ENCODE measurements at places on chromosomes 2 and 18.

GRCh38 chr2:160044728-160045127 is 17.7 kb downstream of the PLA2R1 start:
- DNase-seq, result no peak

DNA sequence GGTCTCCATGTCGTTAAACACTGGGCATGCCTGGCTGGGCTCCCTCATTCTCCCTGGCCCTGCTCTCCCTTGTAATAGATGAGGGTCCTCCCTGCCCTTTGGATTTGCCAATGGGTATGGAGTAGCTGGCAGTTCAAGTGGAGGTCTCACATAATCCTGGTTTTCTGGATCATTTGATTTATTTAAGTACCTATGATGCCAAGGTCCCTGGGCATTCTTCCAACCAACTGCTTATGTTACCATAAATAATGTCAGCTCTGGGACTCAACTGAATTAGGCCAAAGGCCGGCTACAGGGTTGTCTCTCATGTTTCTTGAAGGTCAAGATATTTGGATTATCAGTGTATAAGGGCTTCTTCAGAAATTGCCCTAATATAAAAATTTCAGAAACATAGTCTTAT is 104.9 kb upstream of the LYPD6 start:
- no peak for DNase-seq

DNA sequence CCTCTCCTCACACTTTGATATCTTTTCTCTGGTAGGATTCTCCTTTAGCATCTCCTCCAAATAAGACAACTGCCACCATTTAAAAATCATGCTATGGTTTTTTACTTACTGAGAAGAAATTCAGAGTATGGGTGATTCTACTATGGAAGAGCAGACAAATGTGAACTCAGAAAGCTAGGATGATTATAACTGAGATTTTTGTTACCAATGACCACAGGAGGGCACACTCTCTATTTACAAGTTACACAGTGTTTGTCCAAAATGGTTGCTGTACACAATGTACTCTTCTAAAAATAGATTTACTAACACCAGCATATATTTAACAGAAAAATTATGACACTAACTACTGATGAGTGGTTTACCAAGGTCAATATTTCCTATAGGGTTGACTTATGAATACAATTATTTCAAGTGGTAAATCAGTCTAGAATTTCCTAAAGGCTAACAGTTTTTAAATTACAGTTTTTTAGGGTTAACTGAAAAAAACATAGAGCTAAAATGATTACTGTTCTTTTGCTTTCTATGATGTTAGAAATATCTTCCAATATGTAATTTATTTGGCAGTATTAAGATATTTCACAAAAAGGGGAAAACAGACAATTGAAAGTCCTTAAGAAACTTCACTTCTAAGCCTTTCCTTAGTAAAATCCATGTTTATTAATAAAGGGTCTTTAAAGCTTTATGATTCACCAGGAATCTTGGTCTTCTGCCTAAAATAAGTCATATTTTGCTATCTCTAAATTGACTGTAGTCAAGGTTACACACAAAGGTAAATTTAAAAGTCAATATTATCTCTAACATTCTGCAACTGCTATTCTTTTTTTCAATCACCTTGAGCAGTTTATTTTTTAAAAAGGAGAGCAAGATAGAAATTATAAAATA is 57.2 kb downstream of the MAP4K3 start:
- no peak for DNase-seq

GRCh38 chr18:6449213-6449612 is 34.5 kb upstream of the L3MBTL4 start:
- no peak for DNase-seq

DNA sequence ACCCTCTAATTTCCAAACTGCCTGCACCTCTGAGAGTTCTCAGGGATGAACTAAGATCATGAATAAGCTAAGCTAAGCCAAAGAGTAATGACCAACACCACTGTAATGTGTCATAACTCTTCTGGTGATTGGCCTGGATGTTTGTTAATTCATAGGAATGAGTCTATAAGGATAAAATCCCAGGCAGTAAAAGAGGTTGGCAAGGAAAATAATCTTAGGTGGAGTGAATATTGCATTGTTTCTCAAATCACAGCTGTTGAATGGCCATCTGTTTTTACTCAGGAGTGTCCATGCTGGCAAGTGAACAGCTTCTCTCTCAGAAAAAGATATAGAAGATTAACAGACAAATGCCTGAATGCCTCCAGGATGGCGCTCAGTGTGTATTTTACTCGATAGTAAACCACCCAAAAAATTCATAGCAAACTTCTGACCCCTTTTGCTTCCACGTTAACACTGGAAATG is 60.8 kb upstream of the GLS start:
- no peak for DNase-seq

DNA sequence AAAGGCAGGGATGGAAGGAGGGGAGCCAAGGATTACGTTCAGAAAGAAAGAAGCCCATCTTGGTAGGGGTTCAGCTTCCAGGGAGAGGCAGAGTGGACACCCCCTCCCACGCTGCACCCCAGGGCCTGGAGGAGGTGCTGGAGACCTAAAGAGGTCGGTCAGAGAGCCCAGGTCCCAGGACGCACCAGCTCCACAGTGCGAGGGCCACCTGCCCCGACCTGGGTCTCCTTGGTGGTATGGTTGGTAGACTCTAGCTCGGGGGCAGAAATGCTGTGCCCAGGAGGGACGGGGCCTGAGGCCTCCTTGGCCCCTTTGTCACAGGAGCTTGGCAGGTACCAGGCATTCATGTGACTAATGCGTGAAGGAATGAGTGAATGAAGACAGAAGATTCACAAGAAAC is 87.1 kb upstream of the RAB6C start:
- no peak for DNase-seq

- no peak for DNase-seq
Measured at GRCh38 chr18:50013363-50014138, 181.4 kb downstream of the MYO5B start.

- no peak for DNase-seq
Measured at GRCh38 chr2:108220942-108221541, 18.7 kb upstream of the SULT1C3 start.

Data from left colon (tissue), 2 donors.